ENCODE measurements at places on chromosomes 2 and 18.
A peak's percentile ranks its signal among the peaks of the same experiment; 100 is the strongest.

GRCh38 chr2:183359867-183360266 is 235.6 kb downstream of the NUP35 start:
- DNase-seq, result no peak

DNA sequence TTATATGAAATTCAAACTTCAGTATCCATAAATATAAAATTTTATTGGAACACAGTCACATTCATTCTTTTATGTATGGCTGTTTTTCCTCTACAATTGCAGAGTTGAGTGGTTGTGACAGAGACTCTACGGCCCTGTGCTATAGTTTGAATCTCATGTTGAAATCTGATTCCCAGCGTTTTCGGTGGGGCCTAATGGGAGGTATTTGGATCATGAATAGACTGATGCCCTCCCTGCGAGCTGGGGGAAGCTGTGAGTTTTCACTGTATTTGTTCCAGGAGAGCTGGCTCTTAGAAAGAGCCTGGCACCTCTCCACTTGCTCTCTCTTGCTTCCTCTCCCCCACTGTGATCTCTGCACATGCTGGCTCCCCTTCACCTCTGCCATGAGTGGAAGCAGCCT is 1.7 kb downstream of the PFN4 start:
- DNase-seq, result no peak

GRCh38 chr18:48663931-48664847 is 125.4 kb downstream of the CTIF start:
- DNase-seq, result peak; percentile 64

DNA sequence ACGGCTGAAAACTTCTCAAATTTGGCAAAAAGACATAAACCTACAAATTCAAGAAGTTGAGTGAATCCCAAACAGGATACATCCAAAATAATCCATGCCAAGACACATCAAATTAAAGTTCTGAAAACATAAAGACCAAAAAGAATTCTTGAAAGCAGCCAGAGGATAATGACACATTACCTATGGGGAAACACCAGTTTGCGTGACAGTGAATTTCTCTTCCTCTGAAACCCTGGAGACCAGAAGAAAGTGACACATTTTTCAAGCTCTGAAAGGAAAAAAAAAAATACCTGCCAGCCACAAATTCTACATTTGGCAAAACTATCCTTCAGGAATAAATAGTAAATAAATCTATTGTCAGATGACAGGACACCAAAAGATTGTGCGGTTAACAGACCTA is 86.0 kb upstream of the AFF3 start:
- no peak for DNase-seq

- DNase-seq, result no peak
Measured at GRCh38 chr2:42618972-42619371, 50.5 kb downstream of the MTA3 start.

DNA sequence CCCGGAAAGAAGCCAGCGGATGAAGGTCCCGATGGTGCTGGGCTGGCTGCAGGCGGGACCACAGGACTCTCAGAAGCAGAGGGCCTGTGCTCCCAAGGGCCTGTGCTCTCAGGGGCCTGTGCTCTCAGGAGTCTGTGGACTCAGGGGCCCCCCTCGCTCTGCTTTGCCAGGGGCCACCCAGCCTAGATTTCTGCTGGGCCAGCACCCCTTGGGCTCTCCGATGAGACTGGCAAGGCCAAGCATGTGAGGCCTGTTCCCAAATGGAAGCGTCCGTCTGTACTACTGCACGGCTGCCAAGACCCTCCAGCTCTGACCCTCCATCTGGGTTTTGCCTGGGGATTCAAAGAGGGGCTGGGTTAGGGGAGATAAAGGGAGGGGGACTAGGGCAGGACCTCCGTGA is 54.6 kb downstream of the SH3BP4 start:
- DNase-seq, result no peak
